ENCODE measurements at places on chromosomes 7 and 10.

DNA sequence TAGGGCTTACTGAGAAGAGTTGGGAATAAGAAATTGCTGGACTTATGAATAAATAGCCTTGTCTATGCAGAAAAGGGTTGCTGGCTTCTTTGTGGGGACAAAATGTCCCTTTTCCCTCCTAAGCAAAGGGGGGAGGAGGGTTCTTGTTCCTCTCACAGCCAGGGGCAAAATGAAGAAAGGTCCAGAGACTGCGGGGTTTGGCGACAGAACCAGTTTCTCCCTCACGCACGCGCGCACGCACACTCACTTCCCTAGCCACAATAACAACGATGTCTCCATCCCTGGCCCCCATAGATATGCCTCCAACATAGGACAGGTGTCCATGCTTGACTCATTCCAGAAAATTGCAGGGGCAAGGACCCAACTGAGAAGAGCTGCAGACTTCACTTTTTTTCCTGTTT is 3.3 kb downstream of the ZMIZ1 start:
- DNase-seq: no peak

GRCh38 chr10:11176746-11177145 is 159.1 kb downstream of the CELF2 start:
- DNase-seq: no peak

GRCh38 chr7:19397911-19398310 is 252.7 kb upstream of the FERD3L start:
- no peak for DNase-seq

- DNase-seq: no peak
These were observed 60.9 kb downstream of the GLI3 start for GRCh38 chr7:42175834-42176723.

GRCh38 chr7:64655811-64656210 is 10.1 kb upstream of the ZNF107 start:
- no peak for DNase-seq

DNA sequence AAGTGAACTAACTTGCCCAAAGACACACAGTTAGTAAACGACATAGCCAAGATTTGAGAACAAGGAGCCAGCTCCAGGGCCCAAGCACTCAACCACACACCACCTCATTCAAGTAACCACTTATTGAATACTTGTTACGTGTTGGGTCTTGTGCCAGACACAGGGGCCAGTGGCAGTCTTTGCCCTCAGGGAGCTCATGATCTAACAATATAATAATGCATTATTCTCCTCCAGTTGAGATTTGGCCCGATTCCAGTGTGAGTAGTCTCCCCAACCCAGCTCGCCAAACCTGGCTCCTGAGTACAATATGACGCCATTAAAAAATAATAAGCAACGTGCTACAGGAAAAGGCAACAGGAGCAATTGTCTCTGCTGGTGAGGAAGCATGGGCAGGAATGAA is 14.4 kb upstream of the STK17A start:
- DNase-seq: no peak

DNA sequence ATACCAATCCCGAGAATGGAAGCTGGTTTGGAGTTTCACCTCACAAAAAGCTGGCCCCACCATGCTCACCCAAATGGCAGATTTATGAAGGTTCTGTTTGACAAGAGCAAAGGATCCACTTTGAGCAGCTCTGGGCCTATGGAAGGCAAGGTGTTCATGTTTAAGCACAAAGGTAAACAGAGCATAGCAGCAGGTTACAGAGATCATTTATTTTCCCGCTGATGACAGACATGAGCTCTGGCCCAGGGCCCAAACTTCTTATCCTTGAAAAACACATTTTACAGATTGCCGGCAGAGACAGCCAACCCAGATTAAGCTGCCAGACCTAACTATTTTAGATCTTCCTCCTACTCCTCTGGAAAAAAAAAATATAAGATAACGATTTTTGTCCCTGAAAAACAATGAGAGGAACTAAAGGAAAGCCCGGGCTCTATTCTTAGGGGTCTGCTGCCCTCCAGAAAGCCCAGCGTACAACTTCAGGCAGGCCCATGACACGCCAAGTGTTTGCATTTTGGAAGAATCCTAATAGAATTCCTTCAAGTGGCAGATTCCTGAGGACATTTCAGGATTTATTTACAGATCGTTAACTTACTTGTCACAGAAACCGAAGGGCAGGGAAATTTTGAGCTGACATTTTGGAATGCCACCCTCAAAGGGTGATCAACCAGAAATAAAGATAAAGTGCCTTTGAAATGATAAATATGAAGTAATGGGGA is 40.0 kb downstream of the SYPL1 start:
- DNase-seq: no peak

DNA sequence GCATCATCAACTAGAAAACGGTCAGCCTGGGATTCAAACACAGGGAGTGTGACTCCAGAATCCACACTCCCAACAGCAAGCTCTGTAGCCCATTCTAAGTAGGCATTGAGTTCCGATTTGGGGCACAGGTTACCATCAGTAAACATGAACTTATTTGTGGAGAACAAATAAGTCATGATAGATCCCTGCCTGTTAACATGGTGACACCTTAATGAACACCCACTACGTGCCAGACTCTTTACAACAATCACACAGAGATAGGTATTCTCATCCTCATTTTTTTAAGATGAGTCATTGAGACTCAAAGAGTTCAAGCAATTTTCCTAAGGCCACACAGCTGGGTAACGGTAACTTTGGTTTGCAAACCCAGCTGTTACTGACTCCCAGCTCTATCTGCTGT is 91.5 kb downstream of the LYZL2 start:
- DNase-seq: no peak

DNA sequence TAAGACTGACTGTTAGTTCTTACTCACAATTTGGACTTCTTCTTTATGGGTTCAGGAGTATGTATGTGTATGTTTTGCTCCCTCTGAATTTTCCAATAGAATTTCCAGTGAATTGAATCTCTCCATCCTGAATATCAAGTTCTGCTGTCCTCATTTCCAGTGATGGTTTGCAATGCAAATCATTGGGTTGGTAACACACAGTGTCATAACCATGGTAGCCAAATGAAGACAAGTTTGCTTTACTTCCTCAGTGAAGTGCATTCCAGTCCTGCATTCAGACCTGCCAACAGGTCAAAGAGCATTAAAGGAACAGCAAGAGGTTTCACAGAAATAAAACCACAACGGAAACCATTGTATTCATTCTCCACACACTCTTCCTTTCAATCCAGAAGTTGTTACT is 15.2 kb downstream of the ITPRID1 start:
- no peak for DNase-seq

GRCh38 chr7:143248761-143249354 is 14.4 kb upstream of the GSTK1 start:
- DNase-seq: no peak

GRCh38 chr7:138502023-138502767 is 42.1 kb downstream of the TRIM24 start:
- DNase-seq: no peak

DNA sequence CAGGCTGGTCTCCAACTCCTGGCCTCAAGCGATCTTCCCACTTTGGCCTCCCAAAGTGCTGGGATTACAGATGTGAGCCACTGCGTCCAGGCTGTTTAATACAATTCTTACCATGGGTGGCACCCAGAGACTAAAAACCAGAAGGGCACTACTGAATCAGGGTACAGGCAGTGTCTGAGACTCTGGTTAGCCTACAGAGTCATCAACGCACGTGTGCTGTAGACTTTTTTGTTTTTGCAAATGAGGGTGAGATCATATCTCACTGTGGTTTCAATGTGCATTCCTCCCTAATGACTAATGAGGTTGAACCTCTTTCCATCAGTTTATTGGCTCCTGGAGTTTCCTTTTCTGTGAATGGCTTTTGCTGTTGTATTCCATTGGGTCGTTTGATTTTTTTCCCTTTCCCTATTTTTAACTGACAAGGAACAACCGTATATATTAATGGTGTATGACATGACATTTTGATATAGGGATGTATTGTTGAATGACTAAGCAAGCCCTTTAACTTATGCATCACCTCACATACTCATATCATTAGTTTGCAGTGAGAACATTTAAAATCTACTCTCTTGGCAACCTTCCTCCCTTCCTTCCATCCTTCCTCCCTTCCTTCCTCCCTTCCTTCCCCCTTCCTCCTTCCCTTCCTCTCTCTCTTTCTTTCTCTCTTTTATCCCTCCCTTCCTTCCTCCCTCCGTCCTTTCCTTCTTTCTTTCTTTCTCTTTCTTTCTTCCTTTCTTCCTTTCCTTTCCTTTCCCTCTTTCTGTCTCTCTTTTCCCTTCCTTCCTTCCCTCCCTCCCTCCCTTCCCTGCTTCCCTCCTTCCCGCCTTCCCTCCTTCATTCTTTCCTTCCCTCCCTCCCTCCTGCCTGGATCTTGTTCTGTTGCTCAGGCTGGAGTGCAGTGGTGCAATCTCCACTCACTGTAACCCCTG is 9.3 kb upstream of the TMEM270 start:
- no peak for DNase-seq

GRCh38 chr7:140989068-140989467 is 25.7 kb downstream of the MRPS33 start:
- DNase-seq: no peak

GRCh38 chr10:14565199-14565598 is 209.5 kb downstream of the FAM107B start:
- no peak for DNase-seq

- no peak for DNase-seq
These were observed 338 bp downstream of the ATP6V0E2 start for GRCh38 chr7:149873970-149874643.

DNA sequence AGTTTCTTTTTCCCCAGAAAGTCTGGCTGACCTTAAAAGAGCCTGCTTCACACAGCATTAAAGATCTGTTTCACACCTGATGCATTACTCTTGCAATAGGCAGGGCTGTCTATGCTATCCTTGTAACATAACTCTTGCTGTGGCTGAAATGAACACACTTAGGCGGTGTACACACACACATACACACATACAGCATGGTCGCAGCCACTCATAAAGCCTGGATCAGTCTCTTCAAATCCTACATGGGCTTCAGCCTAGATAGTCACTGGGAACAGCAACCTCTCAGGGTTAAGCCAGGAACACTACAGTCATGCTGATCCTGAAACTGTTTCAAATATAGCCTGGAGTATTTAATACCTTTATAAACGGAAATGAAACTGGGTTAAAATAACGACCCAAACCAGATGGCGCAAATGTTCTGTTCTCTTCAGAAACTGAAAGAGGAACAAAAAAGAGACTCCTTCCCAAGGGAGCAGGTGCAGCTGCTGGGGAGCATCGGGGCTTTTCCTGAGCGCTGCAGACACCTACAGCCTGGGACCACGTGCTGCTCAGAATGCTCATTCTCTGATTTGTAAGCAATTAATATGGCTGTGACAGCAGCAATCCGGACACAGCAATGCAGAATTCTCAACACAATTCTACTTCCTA is 61.0 kb upstream of the SFMBT2 start:
- no peak for DNase-seq

DNA sequence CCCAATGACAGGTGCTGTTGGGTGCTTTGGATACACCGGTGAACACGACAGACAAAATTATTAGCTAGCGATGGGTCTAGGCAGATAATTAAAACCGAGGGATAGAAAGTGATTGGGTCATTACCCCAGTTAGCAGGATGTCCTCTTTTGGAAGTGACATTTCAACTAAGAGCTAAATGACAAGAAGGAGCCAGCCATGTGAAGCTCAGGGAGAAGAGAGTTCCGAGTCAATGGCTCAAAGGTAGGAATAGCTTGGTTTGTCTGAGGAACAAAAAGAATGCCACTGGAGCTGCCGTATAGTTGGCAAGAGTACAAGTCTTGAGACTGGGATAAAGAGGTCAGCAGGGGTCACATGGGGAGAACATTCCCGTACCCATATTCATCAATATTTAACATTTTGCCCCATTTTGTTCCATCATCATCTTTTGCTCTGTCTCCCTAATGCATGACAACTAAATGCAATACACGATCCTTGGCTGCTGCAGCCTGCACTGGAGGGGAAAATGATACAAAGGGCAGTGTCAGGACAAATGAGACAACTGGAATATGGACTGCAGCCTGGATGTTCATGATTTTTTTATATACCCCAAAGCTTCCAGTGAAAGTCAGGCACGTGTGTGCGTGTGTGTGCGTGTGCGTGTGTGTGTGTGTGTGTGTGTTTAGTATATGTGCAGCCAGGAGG is 115.7 kb downstream of the ICA1 start:
- DNase-seq: no peak

- no peak for DNase-seq
These were observed 10.2 kb downstream of the HIBADH start for GRCh38 chr7:27652518-27652917.

DNA sequence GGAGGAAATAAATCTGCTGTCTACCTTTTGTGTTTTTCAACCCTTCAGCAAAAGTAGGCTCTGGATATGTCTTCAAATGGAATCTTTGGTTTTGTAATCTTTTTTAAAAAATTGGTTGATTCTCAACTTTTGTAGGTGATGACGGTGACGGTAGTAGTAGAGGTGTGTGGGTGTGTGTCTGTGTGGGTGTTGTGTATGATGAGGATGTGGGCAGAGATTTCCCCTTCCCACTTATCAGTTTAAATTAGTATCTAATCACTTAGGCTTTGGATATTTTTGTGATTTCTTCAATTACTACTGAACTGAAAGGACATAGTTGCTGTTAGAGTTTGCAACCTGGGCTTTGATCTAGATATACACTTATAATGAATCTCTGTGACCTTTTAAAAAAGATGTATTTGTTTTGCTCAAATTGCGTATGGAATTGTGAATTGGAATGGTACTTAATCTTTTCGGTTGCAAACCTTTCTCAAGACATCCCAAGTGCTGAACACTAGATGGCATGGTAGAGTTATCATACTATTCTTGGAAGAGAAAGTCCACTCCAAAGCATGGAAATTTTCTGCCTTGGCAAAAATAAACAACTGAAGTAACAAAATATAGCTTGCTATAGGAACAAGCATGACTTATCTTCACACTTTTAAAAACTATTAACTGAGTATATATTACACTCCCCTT is 51.9 kb upstream of the A1CF start:
- DNase-seq: no peak

GRCh38 chr10:128211064-128211504 is 84.9 kb upstream of the MKI67 start:
- no peak for DNase-seq

- DNase-seq: no peak
These were observed 29.3 kb upstream of the SH3PXD2A start for GRCh38 chr10:103884681-103885139.

DNA sequence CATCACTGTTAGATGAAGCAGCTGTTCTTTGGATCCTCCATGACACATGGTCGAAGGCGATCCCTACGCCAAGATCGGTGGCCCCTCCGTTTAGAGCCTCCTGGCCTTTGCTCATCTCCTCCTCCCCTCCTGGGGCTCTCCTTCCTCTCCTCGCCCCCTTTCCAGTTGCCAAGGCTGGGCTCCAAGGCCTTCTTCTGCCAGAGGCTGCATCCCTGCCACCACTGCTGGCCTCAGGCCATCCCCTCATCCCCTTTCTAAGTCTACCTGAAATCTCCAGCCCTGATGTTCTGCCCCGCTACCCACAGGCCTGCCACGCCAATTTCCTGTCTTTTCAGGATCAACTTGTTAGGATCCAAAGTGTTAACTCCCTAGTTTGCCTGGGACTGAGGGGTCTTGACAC is 265.1 kb upstream of the ZMIZ1 start:
- DNase-seq: no peak

- no peak for DNase-seq
These were observed 39.6 kb downstream of the ARMH3 start for GRCh38 chr10:102016416-102016815.

Data from activated gamma-delta T cell (primary cell).